ENCODE measurements at places on chromosomes 7 and 10. TPM values are rescaled to one million over a fixed set of nuclear protein-coding genes. Genes with fewer than 3 reads are reported as not detected.

GRCh38 chr7:138699661-138700060, 1.5 kb downstream of the SVOPL start:
- DNase-seq: no peak

- DNase-seq: no peak
These were observed 76.1 kb downstream of the BICC1 start for GRCh38 chr10:58588673-58589265.

DNA sequence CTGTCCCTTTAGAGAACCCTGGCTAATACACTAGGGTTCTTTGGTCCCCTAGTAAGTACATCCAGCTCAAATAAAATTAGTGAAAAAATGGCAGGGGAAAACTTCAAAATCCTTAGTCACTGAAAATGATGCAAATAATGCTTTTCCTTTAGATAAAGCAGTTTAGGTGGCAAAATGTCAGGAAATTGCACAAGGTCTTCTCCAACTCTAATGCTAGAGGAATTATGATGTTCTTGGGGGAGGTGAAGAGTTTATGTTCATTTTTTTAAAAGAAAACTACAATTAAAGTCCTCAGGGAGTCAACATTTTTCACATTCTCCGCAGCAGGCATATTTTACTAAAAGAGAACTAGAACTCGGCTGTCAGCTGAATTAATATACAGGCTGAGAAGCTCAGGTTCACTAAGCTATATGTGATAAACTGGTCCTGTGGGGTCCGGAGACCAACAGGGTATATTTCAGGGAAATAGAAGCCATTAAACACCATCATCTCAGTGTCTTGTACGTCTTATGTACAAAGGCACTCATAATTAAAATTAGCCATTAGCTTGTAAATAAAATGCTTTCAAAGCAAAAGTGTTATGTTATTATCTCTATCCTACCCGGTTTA, 1164.7 kb upstream of the AUTS2 start:
- no peak for DNase-seq

GRCh38 chr10:96374639-96374984, 15.8 kb upstream of the OPALIN start:
- DNase-seq: no peak

The SP4 gene
- 21.2 TPM for total RNA-seq

The ADK gene
- 41.1 TPM for total RNA-seq

The AP3M1 gene
- total RNA-seq: 26.5 TPM
